T-helper 2 cell (primary cell): ENCODE measurements at places on chromosomes 7 and 10.

- DNase-seq: no peak
These were observed 154.9 kb downstream of the ZMYND11 start for GRCh38 chr10:290026-290725.

DNA sequence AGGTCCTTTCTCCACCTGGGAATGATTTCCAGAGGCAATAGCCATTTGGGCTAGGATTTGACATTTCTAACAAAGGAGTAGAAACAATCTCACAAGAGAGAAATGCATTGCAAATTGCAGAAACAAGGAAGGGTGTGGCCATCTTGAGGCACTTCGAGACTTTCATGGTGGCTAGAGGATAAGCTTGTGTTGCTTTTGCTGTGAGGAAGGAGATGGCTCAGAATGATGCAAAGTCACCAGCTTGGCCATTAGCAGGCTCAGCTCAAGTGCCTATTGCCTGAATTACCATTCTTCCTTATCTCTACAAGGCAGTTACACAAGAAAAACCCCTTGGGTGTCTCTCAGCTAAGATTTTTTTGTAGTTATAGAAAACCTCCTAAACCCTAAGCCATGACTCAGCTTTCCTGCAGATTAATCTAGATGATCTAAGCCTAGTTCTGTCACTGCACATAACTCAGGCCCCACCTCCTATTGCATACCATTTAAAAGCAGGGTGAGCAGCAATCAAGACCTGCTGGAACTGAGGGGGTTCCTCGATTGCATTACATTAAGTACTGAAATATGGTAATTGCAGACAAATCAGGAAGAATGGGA lies 683.1 kb downstream of the NRG3 start:
- no peak for DNase-seq

DNA sequence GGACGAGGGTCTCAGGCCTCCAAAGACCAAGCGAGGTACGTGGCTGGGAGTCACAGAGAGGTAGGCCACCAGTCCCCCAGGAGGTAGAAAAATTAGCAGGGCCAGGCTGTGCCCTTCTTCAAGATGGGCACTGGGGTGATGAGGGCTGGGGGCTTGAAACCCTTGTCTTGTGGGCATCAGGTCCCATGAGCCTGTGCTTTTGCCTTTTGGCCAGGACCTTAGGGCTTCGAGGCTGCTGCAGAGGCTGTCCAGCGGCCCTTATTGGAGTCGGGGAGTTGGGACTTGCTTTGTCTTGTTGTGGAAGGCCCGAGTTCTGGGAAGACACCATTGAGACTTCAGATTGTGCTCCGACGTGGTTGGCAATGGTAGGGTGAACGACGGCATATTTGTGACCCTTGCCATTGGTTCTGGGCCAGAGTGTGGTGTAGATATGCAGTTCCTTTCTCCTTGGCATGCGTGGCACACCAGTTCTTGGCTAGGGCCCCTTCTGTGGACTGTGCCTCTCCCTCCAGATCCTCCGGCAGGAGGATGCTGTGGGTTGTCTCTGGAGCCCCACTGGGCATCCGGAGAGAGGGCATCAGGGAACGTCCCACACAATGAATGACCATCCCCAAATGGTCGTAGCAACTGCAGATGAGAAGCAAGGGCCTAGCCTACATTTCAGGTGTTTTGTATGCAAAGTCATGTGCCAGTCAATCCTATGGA lies 931 bp downstream of the SH2D4B start:
- no peak for DNase-seq

- no peak for DNase-seq
These were observed 90.1 kb downstream of the ZNF33B start for GRCh38 chr10:42548254-42548653.

GRCh38 chr7:101838837-101839483 lies 21.5 kb downstream of the CUX1 start:
- DNase-seq: no peak

- DNase-seq: peak; percentile 9
These were observed 32.4 kb upstream of the VKORC1L1 start for GRCh38 chr7:65840446-65840845.

DNA sequence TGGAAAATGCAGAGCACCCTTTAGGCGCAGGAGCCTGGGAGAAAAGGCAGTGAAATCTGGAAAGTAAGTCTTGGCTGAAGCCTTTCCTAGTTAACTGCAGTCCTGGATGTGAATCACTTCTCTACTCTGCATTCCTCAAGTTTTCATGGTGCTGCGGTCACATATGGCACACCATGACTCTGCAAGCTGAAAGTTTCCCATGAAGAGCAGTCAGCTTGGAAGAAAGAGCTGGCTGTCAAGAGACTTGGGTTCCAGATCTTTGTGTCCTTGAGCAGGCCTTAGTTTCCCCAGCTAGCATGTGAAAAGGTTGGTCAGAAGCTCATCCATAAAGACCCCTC lies 548.3 kb downstream of the SORCS3 start:
- DNase-seq: no peak

- DNase-seq: no peak
These were observed at the start of gene IL6 for GRCh38 chr7:22726907-22727713. Gene IL6, plus strand, starts transcription at chr7:22727200. Its CDS starts 63 bp downstream, at chr7:22727263.

GRCh38 chr10:117541909-117542705 lies 439 bp upstream of the EMX2 start:
- DNase-seq: no peak

DNA sequence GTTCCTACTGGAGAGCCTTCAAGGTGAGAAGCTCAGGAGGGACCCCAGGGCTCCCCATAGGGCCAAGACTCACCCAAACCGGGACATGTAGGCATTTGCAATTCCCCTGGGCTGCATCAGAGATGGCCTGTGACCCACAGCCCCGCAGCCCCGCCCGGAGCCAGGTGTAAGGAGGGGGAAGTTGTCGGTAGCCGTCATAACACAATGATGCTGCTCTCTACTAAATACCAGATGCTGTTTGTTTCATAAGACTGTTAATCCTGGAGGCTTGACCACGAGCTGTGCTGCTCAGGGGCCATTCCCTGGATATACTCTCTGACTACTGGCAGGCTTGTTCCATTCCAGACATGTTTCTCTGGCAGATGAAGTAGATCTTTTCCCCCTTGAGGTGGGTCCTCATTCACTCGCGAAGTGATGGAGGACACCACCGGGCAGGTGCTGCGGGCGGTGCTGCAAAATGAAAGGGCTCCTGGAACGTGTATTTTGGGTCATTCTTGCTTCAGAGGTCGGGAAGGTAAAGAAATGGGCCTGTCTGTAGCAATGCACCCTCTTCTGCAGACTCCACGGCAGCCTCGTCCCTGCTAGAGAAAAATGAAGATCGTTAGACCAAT lies 61.1 kb downstream of the MKI67 start:
- DNase-seq: no peak

GRCh38 chr7:88111954-88112471 lies 107.8 kb downstream of the SRI start:
- DNase-seq: no peak

DNA sequence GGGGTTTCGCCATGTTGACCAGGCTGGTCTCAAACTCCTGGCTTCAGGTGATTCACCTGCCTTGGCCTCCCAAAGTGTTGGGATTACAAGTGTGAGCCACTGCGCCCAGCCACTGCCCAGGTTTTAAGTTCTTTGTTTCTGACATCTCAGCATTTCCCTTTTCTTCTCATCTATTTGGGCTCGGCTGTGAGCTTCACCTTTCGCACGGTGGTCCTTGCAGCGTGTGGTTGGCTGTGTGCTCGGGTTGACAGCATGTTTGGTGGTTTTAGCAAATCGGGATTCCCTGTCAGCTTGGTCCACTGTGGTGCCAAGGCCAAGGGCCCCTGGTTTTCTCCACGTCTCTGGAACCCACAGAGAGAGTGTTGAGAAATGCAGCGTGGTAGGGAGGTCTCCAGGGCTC lies 138.8 kb downstream of the DNAJB6 start:
- no peak for DNase-seq

DNA sequence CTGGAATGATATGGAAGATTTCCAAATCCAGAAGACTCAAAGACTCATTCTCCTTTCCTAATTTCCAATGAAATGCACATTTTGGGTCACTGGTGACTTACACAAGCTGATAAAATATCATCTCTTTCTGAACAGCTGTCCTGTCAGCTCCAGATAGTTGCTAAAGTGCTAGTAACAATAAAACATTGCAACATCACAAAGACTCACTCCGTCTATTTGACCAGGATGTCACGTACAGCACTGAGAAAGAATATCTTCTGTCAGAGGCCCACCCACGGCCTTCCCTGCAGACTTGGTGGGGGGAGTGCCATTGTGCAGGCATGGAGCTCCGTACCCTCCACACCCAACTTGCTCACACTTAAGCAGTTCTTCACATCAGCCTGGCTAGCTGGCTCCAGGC lies 78.9 kb upstream of the EGR2 start:
- no peak for DNase-seq
